Retinal pigment epithelial cell (primary cell): ENCODE measurements at places on chromosomes 13 and 19.

GRCh38 chr19:16190736-16191135 lies 5.5 kb downstream of the FAM32A start:
- no peak for DNase-seq

GRCh38 chr19:36605101-36605876 lies at the start of gene ZNF382:
Gene ZNF382, plus strand, starts transcription at chr19:36605313. Its CDS starts 4,602 bp downstream, at chr19:36609915.
- no peak for DNase-seq

GRCh38 chr13:61466280-61466679 lies 50.6 kb upstream of the PCDH20 start:
- no peak for DNase-seq

GRCh38 chr13:28495538-28496187 lies 735 bp upstream of the FLT1 start:
- no peak for DNase-seq

DNA sequence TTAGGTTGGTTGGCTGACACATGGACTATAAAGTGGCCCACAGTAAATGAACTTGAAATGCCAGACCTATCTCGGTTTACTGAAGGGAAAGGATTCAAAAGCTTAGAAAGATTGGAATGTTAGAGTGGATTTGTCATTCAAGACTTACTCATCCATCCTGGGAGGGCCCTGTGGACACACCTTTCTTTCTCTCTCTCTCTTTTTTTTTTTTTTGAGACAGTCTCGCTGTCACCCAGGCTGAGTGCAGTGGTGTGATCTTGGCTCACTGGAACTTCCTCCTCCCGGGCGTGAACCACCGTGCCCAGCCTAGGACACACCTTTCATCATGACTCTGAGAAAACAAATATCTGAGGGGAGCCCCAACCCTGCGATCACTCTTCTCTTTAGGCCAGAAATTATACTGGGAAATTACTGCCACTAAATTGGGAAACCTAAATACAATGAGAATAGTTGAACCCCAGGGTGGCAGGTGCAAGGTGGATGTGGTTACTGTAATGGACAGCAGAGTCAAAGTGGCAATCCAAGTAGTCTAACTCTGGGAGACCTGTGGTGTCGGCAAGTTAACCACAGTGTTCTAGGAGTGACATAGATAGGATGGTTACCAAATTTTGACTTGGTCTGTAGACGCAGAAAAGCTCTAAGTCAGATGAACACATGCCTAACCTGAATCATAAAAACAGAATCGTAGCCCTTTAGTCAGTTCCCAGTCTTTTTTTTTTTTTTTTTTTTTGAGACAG lies 47.1 kb upstream of the ZMYM5 start:
- no peak for DNase-seq

DNA sequence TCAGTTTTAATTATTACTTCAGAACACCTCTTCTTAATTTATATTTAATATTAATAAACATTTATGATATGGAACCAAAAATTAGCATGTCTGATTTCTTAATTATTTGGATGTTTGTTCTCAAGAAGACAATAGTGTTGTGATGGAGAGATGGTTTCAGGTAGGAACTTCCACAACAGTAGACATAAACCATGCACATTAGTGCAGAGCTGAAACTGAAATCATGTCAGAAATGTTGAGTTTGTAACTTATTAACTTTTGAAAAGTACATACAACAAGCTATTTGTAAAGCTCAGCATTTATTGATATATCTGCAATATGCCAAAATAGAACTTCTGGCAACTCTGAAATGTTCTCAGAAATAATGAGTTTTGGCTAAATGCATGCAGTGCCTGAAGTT lies 11.8 kb upstream of the EDNRB start:
- DNase-seq, result no peak

DNA sequence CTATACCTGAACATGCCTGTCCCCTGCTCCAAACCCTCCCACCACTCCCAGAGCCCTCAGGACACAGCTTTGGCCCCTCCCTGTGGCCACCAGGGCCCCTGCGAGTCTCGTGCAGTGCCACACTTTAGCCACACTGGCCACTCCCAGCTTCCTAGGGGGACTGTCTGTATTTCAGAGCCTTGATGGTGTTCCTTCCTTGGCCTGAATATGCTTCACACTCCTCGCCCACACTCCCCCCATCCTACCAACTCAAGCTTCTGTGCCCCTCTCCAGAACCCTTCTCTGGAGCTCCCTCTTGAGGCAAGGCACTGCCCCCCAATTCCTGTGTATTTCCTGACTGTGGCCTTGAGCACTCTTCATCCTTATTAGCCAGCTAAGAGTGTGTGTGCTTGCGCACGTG lies 80.2 kb downstream of the DPF1 start:
- DNase-seq, result no peak

DNA sequence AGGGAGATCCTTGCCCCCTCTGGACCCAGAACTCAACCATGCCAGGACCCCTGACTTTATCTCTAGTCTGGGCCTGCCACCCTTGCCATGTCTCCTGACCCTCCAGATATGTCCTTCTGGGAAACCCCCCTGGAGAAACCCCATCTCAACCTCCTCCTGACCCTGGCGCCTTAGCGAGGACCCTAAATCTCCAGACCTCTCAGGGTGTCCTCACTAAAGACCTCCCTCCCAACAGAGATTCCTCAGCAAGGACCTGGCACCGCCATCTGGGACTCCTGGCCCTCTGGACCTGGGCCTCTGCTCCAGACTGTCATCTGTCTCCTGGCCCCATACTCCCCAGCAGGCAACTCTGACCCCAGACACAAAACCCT lies 1.3 kb downstream of the KCNK6 start:
- DNase-seq, result no peak

GRCh38 chr13:75279834-75280369 lies 202.1 kb downstream of the TBC1D4 start:
- no peak for DNase-seq

DNA sequence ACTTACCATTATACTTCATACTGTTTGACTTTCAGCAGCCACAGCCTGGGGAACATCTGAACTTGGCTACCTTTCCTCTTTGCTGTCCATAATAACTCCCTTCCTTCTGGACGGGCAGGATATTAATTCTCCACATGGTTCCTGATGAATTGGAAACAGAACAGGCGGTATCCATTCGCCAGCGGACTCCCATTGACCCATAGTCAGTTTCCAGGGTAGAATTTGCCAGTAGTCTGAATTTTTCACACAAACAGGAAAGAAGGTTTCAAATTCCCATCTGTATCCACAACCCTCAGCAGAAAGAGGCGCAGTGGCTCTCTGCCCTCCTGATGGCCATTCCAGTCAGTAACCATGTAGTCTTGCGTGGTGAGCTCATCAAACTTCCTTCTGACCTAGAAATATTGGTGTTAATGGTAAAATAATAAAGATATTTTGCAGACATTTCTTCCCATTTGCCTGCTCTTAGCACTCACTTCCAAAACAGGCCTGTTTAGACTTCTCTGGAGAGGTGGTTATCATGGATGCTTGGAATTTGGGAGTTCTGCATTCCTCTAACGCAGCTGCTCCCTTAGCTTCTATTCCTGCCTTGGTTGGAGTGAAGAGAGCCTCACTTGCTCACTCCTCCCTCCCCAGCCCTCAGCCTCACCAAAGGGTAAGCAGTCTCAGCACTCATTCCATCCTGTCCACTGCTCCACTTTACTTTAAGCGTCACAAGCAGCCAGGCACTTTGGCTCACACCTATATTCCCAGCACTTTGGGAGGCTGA lies 75.0 kb upstream of the OXGR1 start:
- no peak for DNase-seq

DNA sequence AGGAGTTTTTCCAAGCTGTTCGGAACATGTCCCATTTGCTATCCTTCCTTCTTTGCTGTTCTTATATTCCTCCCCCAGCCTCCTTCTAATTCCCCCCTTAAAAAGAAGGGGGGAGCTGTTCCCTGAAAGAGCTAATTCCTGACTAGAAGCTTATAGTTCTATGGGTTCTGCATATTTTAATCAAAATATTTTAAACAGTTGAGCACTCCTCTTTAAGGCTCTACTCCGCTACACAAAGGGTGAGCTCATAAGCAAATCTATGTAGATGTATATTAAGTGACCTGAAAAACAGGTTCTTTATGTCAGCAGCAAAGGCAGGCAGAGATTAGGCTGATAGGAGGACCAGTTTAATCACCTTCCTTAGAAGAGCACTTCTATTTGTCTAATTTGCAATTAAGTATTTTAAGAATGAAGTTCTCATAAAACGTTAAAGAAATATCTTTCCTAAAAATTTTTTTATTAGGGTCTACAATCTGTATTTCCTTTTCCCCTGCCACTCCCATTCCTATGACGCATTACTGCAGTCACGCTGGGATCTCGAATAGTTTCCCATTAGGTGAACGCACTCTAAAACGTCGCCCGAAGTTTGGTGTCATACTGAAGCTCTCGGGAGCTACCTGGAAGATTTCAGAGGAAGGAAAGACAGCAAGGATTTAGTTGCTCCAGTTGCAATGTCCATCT lies 5.2 kb downstream of the EFNB2 start:
- no peak for DNase-seq

DNA sequence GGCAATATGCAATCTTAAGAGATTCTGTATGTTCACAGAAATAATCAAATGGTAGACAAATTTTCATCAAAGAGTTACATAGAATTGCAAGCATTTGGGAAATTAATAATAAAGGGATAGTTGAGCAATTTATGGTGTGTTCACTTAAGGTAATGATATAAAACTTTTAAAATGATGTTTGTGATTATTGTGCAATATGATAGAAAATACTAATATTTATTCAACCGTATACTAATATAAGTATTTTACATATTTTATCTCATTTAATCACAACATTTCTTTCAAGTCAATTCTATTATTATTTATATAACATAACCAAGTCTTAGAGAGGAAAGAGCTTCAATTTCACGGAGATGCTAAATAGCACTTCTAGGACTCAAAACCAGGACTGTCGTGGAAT lies 716.8 kb upstream of the MIR17HG start:
- DNase-seq, result no peak

- DNase-seq, result no peak
Observed at GRCh38 chr13:88919970-88920628, 1248.9 kb downstream of the SLITRK5 start.

GRCh38 chr19:55540619-55541018 lies 3.7 kb upstream of the SBK2 start:
- no peak for DNase-seq

DNA sequence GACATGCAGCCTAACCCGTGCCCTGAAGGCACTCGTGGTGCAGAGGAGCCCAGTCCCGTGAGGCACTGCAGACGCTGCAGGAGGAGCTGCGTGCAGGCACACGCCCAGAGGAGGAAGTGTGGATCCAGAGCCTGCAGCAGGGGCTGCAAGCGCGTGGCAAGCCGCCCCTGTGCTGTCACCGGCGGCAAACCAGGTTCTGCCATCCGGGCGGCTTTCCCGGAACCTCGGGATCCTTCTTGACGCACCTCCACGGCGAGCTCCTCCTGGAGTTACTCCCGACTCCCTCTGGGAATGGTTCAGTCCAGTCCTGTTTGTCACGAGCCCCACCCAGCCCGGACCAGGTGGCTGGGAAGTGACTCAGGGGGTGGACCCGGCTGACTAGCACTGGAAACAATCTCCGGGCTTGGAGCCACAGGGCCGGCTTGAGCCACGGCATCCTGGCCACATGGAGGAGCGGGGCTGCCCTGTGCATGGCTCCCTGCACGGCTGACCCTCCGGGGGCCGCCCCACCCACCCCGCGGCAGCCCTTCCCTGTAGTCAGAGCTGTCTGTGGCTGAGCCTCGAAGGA lies 10.2 kb downstream of the DPP9 start:
- peak; percentile 92 for DNase-seq

GRCh38 chr13:42110410-42111155 lies 62.1 kb downstream of the DGKH start:
- DNase-seq, result peak; percentile 34

GRCh38 chr19:2926341-2927031 lies 18.3 kb downstream of the ZNF77 start:
- no peak for DNase-seq

- no peak for DNase-seq
Observed at GRCh38 chr13:67318398-67318797, 88.3 kb upstream of the PCDH9 start.

DNA sequence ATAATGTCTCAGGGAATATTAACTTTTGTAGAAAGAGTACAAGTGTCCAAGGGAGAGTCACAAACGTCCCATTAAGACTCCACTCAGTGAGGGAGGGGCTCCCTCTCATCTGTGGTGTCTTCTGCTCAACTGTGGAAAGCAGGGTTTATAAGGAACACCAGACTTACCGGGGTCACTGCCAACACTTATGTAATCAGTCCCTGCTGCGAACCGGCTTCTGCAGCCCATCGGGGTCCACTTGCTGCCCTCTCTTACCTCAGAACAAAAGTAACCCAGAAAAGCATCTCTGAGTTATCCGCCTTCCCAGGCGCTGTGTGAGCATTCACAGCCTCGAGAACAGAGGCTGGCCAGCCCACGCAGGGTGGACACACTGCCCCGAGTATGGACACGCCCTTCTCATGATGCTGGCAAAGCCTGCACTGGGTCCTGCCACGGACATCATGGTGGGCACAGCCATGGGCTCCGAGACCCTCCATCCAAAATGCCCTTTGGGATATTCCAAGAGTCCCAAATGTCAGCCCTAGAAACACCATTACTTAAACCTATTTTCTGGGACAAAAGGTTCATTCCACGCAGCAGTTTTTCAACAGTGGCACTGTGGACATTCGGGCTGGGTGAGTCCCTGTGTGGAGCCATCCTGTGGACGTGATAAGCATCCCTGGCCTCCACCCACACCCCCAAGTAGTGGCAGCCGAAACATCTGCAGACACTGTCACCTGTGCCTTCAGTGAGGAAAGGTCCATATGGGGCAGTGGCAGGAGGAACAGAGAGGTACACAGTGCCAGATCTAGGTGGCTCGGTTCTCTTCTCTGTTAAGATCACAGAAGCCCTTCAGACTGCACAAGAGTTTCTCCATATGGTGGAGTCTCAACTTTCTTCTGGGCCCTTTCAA lies 63.9 kb downstream of the STK24 start:
- DNase-seq, result no peak

DNA sequence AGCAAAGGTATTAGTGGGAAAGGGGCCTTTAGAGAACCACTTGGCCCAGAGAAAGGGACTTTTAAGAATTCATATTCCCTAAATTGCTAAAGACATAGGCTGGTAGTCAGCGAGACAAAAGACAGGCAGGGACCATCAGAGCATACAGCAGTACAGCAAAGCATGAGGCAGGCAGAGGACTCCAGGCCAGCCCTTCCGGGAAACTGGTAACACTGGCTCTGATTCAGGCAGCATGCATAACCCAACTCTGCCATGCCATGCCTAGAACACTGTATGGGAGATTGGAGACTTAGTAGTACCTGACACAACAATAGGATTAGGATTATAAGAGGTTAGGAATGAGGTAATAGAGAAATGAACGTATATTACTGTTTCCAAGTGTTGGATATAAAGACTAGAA lies 34.9 kb downstream of the CAB39L start:
- DNase-seq, result no peak

- DNase-seq, result no peak
Observed at GRCh38 chr13:97205465-97205864, 16.7 kb upstream of the MBNL2 start.

- DNase-seq, result no peak
Observed at GRCh38 chr19:13803038-13803437, 7.8 kb downstream of the ZSWIM4 start.

GRCh38 chr19:47436712-47437401 lies 17.5 kb upstream of the MEIS3 start:
- DNase-seq, result no peak

- no peak for DNase-seq
Observed at GRCh38 chr19:30064771-30065494, 122.9 kb downstream of the URI1 start.

- no peak for DNase-seq
Observed at GRCh38 chr13:87676254-87677042, 5.3 kb downstream of the SLITRK5 start.

- no peak for DNase-seq
Observed at GRCh38 chr19:7746903-7747884, at the start of gene CD209. Gene CD209, minus strand, starts transcription at chr19:7747534. Its CDS starts 23 bp downstream, at chr19:7747511.

- no peak for DNase-seq
Observed at GRCh38 chr19:14544977-14545715, 15.8 kb downstream of the TECR start.
